Lung (tissue), 17 donors: ENCODE measurements at places on chromosomes 3 and 15. TPM values are rescaled to one million over a fixed set of nuclear protein-coding genes. Genes with fewer than 3 reads are reported as not detected.

The RTP1 gene
- not detected for total RNA-seq

The TUSC7 gene
- not detected for total RNA-seq

The RTP4 gene
- 2.4 TPM for total RNA-seq

The ROBO2 gene
- total RNA-seq = 6.0 TPM

The KNG1 gene
- total RNA-seq = 0.23 TPM

The ALDH1A2 gene
- total RNA-seq = 15.3 TPM

- H3K27me3 ChIP-seq = no peaks in the 10 kb centered on the region
- no peak for DNase-seq
- no peaks in the 10 kb centered on the region for H3K4me1 ChIP-seq
- no peaks in the 10 kb centered on the region for H3K36me3 ChIP-seq
- no peak overlapping the region for H3K4me3 ChIP-seq
These were observed 904.8 kb downstream of the NAALADL2 start for GRCh38 chr3:175763948-175764347.

DNA sequence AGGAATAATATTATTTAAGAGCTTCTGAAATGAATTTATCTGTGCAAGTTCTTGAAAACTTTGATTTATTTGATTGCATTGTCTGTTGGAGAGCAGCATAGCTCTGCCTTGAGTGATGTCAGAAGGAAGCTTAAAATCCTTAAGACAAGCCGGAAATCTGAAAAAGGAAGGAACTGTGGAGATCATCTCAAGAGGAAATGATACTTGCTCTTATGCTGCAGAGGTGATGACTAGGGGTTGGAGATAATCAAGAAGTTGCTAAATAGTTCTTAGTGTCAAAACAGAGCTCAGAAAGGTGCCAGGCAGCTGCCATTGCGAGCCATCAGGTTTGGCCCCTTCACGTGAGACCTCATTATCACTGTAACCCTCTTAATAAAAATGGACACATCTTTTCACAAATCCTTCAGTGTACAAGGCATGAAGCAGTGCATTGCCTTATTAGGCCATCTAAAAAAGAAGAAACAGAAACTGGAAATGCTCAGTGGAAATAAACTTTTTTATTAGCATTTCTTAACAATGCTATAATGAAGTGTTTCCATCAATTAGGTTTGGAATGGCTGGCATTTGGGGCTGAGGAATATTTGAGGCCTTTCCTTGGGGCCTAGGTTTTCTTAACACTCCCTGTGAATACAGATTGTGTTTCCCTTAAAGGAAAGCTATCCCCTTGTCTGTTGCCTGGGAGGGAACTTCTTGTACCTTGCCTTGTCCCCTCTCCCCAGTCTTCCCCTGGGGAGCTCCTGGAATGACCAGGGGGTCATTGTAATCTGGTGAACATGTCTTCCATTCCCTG, 34.5 kb upstream of the VILL start:
- H3K36me3 ChIP-seq = peaks cover 19% of the 10 kb centered on the region
- H3K4me1 ChIP-seq = peaks cover 40% of the 10 kb centered on the region
- H3K4me3 ChIP-seq = no peak overlapping the region
- H3K27ac ChIP-seq = no peak overlapping the region
- no peak for DNase-seq

DNA sequence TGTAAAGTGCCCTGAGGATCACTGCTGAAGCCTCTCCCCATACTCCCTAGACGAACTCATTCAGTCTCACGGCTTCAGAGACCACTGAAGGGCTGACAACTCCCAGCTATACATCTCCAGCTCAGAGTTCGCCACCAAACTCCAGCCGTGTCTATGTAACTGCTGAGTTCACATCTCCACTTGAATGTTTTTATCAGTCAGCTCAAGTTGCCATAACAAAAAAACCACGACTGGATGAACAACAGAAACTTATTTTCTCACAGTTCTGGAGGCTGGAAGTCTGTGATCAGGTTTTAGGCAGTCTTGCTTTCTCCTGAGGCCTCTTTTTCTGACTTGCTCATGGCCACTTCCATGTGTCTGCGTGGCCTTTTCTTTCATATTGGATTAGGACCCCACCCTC, 223.0 kb upstream of the LRRFIP2 start:
- H3K4me3 ChIP-seq = no peak overlapping the region
- no peak overlapping the region for H3K27ac ChIP-seq
- H3K27me3 ChIP-seq = no peaks in the 10 kb centered on the region
- no peaks in the 10 kb centered on the region for H3K4me1 ChIP-seq

GRCh38 chr3:12611117-12611516, 52.8 kb downstream of the RAF1 start:
- H3K4me3 ChIP-seq = no peak overlapping the region
- no peaks in the 10 kb centered on the region for H3K27me3 ChIP-seq
- no peak overlapping the region for H3K27ac ChIP-seq
- H3K36me3 ChIP-seq = peaks cover 21% of the 10 kb centered on the region
- H3K4me1 ChIP-seq = no peaks in the 10 kb centered on the region

DNA sequence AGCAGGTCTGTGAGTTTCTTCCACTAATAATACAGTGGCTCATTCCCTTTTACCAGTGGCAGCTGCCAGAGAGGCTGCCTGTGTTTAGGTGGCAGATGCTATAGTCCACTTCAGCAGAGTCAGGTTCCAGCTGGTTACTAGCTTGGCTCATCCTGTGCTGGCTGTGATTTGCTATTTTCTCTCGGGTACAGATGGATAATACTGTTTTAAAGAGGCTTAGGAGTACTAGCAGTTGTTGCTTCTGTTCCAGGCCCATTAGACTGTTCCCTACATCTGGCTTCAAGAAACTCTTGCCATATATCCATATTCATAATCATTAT, 41.0 kb downstream of the ZNF609 start:
- H3K27ac ChIP-seq = no peak overlapping the region
- H3K4me1 ChIP-seq = no peaks in the 10 kb centered on the region
- peaks cover 17% of the 10 kb centered on the region for H3K36me3 ChIP-seq
- no peak overlapping the region for H3K4me3 ChIP-seq
- no peak for DNase-seq

GRCh38 chr3:133850034-133850433, 44.4 kb downstream of the SRPRB start:
- no peaks in the 10 kb centered on the region for H3K4me1 ChIP-seq
- no peak overlapping the region for H3K4me3 ChIP-seq
- no peaks in the 10 kb centered on the region for H3K27me3 ChIP-seq
- DNase-seq = no peak

- H3K27ac ChIP-seq = no peak overlapping the region
- no peak overlapping the region for H3K4me3 ChIP-seq
- H3K4me1 ChIP-seq = peaks cover 34% of the 10 kb centered on the region
These were observed 871.2 kb upstream of the NR2F2 start for GRCh38 chr15:95459273-95459672.

GRCh38 chr3:12553921-12554391, 2.9 kb upstream of the MKRN2 start:
- H3K4me3 ChIP-seq = peak overlapping the region; percentile 15
- H3K27ac ChIP-seq = no peak overlapping the region
- H3K36me3 ChIP-seq = no peaks in the 10 kb centered on the region
- H3K27me3 ChIP-seq = no peaks in the 10 kb centered on the region
- peak; percentile 29 for DNase-seq

DNA sequence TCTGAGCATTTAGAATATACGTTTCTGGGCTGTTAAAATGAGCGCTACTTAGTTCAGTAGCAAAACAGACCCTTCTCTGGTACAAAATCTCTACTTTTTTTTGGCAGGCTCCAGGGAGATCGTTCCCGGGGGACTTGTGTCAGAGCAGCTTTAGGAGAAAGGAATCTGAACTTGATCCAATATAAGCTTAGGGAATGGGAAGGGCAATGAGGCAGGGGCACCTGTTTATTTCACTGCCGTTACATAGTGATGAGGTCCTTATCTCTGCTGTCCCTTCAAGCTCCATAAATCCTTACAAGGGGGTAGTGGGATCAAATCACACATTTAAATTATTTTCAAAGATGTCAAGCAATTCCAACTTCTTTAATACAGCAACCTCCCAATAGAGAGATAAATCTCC, 128.7 kb upstream of the BNIP2 start:
- no peaks in the 10 kb centered on the region for H3K27me3 ChIP-seq
- no peaks in the 10 kb centered on the region for H3K36me3 ChIP-seq
- H3K4me3 ChIP-seq = no peak overlapping the region
- H3K27ac ChIP-seq = no peak overlapping the region

- H3K36me3 ChIP-seq = no peaks in the 10 kb centered on the region
- DNase-seq = no peak
- no peaks in the 10 kb centered on the region for H3K27me3 ChIP-seq
- H3K27ac ChIP-seq = no peak overlapping the region
- no peaks in the 10 kb centered on the region for H3K4me1 ChIP-seq
- no peak overlapping the region for H3K4me3 ChIP-seq
These were observed 449.0 kb downstream of the NAALADL2 start for GRCh38 chr3:175308097-175308496.

GRCh38 chr3:151265866-151266265, 12.5 kb downstream of the P2RY14 start:
- no peak for DNase-seq
- no peak overlapping the region for H3K4me3 ChIP-seq
- H3K27me3 ChIP-seq = no peaks in the 10 kb centered on the region

- no peak for DNase-seq
- H3K4me1 ChIP-seq = no peaks in the 10 kb centered on the region
- no peaks in the 10 kb centered on the region for H3K27me3 ChIP-seq
These were observed 48.9 kb upstream of the STRIT1 start for GRCh38 chr3:155342344-155342743.

DNA sequence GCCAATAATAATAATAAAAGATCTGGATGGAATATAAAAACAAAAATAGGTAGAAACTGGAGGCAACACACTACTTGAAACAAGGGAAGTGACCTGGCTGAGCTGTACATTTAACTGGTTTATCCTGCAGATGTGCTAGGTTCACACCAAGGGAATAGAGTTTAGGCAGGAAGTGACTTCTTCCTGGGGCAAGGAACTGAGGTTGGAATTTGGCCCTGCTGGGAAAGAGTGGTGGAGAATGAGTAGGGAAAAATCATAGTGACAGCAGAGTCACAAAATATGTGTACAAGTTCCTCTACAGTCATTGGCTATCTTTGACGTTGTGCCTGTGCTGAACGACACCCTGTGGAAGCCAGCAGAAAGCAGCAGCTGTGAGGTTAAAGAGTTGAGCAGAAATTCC, 44.1 kb downstream of the ARHGAP11B start:
- peaks cover 2% of the 10 kb centered on the region for H3K36me3 ChIP-seq
- H3K4me3 ChIP-seq = no peak overlapping the region
- H3K27ac ChIP-seq = no peak overlapping the region
- DNase-seq = peak; percentile 33

- no peaks in the 10 kb centered on the region for H3K36me3 ChIP-seq
- H3K27ac ChIP-seq = no peak overlapping the region
- DNase-seq = no peak
- no peaks in the 10 kb centered on the region for H3K4me1 ChIP-seq
- no peaks in the 10 kb centered on the region for H3K27me3 ChIP-seq
These were observed 141.2 kb downstream of the GMNC start for GRCh38 chr3:190721330-190721729.

- peaks cover 33% of the 10 kb centered on the region for H3K4me1 ChIP-seq
- no peak overlapping the region for H3K4me3 ChIP-seq
- DNase-seq = no peak
These were observed 18.8 kb upstream of the PLXND1 start for GRCh38 chr3:129625072-129625874.

DNA sequence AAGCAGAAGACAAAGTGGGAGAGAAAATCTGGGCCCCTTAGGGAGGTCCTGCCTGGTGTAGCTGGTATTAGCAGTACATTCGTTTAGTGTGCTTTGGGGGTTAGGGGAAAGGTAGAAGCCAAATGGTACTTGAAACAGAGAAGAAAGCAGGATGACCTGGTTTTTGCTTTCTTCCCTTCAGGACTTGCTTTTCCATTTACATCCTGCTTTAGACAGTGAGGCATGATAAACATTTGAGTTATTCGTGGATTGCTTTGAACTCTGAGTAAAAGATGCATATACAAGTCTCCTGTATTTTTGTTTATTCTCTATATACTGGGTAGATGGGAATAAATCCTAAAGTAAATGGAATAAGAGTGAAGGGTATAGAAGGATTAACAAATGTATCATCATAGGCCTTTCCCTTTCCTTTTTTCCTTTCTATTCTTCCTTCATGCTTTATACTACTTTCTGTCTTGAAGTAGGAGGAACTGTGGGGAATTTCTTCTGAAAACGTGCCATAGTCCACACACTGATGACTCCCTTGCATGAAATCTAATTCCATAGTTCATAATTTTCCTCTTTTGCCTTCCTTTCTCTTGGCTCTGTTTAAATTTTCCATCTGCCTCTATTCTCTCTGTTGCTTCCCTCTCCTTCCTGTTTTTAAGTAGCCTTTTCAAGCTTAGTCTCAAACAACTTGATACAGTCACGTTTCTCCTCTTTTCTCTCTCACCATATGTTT, 139.5 kb upstream of the RBMS3 start:
- H3K27me3 ChIP-seq = no peaks in the 10 kb centered on the region
- no peak overlapping the region for H3K4me3 ChIP-seq
- DNase-seq = peak; percentile 35
- no peaks in the 10 kb centered on the region for H3K36me3 ChIP-seq
- H3K27ac ChIP-seq = no peak overlapping the region
- no peaks in the 10 kb centered on the region for H3K4me1 ChIP-seq

DNA sequence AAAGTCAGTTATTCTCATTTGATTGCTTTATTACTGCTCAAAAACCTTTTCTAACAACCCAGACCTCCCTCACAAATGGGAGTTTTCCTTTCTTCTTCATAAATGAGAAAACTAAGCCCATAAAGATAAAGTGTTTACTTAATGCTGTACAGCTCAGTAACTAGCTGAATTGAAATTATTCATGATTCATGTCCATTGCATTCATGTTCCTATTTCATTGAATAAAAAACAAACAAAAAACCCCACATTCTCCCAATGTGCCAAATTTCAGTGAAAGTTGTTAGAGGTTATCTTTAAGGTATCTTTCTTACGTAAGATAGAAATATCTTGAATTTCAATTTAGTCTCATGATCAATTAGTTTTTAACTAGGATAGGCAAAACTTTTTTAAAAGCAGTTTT, 2.8 kb downstream of the PLSCR2 start:
- H3K27ac ChIP-seq = no peak overlapping the region
- no peaks in the 10 kb centered on the region for H3K36me3 ChIP-seq
- no peak overlapping the region for H3K4me3 ChIP-seq
- H3K4me1 ChIP-seq = peaks cover 5% of the 10 kb centered on the region
- DNase-seq = no peak

DNA sequence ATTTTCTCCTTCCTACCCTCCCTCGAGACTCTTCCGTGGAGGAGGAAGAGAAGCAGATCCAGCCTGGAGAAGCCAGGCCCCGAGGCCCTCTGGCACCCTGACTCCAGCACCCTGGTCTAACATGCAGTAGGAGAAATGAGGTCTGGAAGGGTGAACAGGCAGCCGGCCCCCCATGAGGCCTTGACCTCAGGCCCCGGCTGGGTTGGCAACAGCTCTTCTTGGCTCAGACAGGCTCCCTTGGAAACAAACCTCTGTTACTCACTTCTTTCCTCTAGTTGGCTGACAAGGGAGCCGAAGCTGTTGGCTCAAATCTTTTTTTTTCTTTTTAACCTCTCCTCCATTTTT, 73.4 kb downstream of the CPN2 start:
- peak overlapping the region; percentile 1 for H3K27ac ChIP-seq
- DNase-seq = peak; percentile 82
- H3K27me3 ChIP-seq = no peaks in the 10 kb centered on the region
- H3K4me3 ChIP-seq = no peak overlapping the region
